ENCODE measurements at places on chromosomes 6 and 20.

DNA sequence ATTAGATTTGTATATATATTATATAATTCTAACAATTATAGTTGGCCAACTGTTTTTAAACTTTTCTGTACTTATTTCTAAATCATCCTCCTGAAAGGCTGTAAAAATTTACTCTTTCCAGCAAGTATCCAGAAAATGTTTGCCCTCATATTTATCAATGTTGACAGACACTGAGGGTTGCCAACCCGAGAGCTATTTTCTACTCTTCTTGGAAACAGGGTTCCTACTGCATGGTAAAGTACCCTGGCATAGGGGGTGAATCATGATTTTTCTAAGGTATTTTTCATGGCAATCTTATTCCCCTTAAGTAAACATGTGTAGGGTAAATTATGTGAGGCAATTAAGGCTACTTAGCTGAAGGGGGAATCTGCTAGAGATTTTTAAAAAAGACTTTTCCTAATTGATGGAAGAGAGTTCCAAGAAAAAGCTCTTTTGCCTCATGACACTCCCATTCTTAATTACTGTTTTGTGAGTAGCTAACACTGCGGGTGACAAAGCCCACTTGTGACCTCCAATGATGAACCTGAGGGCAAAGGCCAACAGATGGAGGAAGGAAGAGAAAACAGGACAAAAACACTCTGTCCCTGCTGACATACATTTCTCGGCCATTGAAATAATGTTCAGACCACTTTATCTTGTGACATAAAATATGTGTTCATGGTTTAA lies 37.9 kb downstream of the GPX5 start:
- no peak for DNase-seq

- DNase-seq: peak; percentile 69
These were observed 698 bp downstream of the FAM210B start for GRCh38 chr20:56359212-56360132.

DNA sequence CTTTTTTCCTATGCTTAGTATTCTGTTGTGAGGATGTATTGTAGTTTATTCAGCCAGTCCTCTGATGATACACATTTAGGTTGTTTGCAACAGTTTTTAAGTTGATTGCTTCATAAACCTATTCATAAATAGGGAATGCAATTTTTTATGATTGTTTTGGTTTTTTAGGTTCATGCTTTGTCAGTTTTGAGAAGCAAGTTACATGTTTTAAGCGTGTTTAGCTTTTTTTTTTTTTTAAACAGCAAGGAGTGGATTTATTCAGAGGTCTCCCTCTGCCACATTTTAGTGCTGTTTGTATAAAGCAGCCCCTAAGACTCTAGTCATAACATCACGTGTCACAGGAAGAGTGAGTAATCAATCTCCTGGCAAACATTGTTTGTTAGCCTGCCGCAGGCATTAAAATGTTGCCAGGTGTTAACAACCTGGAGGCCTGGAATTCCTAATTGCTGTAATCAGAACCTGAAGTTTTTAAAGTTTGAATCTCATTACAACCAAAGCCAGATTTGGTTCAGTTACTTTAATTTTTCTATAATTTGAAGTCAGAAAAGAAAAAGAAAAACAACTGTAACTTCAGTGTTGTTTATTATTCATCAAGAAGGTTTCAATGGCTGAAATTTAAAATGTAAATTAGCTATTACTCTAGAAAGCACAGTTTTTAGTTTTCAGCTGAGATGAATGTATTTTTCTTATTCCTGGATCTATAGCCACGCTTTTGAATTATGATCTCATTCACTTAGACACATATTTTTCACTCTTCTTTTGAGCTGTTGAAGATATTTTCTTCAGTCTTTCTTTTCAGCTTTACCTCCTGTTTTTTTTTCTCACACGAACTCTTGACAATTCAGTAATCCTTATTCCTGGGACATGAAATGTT lies 59.2 kb downstream of the KCNS1 start:
- no peak for DNase-seq

DNA sequence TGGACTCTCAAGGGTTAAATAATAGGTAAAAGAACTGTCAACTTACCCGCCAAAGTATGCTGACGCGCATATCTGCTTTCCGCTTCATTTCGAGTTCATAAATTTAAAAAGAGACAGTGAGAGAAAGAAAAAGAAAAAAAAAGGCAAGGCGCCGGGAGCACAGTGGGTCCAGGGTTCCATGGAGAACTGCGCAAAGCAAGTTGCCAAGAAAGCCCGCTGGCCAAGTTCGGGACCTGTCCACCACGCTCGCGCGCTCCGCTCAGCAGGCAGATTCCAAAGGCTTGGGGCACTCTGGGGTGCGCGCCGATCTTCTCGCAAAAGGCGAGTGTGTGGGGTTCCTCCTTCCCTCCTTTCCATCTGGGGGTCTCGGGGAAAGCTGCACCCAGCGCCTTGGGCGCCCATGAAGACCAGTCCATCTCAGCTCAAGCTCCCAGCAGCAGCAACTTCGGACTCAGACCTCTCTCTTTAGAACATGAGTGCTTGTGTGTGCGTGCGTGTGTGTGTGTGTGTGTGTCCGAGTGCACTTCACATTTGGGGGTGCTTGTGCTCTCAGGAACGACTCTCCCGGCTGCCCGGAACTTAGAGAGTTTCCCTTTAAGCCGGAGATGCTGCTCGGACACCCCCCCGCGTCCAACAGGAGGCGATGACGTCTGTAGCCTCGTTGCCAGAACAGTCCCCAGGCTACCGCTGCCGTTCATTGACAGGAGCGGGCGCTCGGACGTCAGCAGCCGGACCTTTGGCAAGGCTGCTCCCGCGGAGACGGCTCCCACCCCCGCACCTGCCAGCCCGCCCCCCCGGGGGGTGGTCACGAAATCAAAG lies 180.0 kb downstream of the TBXT start:
- DNase-seq: no peak

- DNase-seq: no peak
These were observed 54.7 kb downstream of the TRMT6 start for GRCh38 chr20:5895626-5896025.

- no peak for DNase-seq
These were observed 55.0 kb downstream of the GRM4 start for GRCh38 chr6:34090935-34091334.

Measured in ascending aorta (tissue), 2 donors.